ENCODE measurements at places on chromosomes 5 and 9. TPM values are rescaled to one million over a fixed set of nuclear protein-coding genes. Genes with fewer than 3 reads are reported as not detected.

RANBP3L gene
- polyA plus RNA-seq, result 8.1 TPM

TMEM215 gene
- polyA plus RNA-seq, result 0.23 TPM

SLC24A2 gene
- 0.17 TPM for polyA plus RNA-seq

MARCOL gene
- not detected for polyA plus RNA-seq

RMRP gene
- polyA plus RNA-seq, result not detected

IL3 gene
- not detected for polyA plus RNA-seq

TNFSF15 gene
- polyA plus RNA-seq, result 6.0 TPM

CDC23 gene
- polyA plus RNA-seq, result 61.9 TPM

CD14 gene
- polyA plus RNA-seq, result 52.7 TPM

SFXN1 gene
- 47.8 TPM for polyA plus RNA-seq

GPR151 gene
- polyA plus RNA-seq, result not detected
